Regular cardiac myocyte (primary cell): ENCODE measurements at places on chromosomes 4 and X. TPM values are rescaled to one million over a fixed set of nuclear protein-coding genes. Genes with fewer than 3 reads are reported as not detected.

The MTCP1 gene
- 2.5 and 5.2 TPM in 2 replicates for total RNA-seq

The SORBS2 gene
- total RNA-seq, result 4.0 and 22.6 TPM in 2 replicates

The PIR gene
- 9.6 and 13.2 TPM in 2 replicates for total RNA-seq

The SH3TC1 gene
- 17.8 and 18.0 TPM in 2 replicates for total RNA-seq

The FHDC1 gene
- under 0.01 and 0.19 TPM in 2 replicates for total RNA-seq
